ENCODE measurements at places on chromosomes 12 and 14.
A peak's percentile ranks its signal among the peaks of the same experiment; 100 is the strongest.

- no peaks in the 10 kb centered on the region for H3K27me3 ChIP-seq
- no peak for DNase-seq
- H3K4me3 ChIP-seq, result no peak overlapping the region
- H3K27ac ChIP-seq, result no peak overlapping the region
- H3K4me1 ChIP-seq, result peaks cover 6% of the 10 kb centered on the region
Observed at GRCh38 chr14:89564989-89565388, 148.0 kb upstream of the FOXN3 start.

DNA sequence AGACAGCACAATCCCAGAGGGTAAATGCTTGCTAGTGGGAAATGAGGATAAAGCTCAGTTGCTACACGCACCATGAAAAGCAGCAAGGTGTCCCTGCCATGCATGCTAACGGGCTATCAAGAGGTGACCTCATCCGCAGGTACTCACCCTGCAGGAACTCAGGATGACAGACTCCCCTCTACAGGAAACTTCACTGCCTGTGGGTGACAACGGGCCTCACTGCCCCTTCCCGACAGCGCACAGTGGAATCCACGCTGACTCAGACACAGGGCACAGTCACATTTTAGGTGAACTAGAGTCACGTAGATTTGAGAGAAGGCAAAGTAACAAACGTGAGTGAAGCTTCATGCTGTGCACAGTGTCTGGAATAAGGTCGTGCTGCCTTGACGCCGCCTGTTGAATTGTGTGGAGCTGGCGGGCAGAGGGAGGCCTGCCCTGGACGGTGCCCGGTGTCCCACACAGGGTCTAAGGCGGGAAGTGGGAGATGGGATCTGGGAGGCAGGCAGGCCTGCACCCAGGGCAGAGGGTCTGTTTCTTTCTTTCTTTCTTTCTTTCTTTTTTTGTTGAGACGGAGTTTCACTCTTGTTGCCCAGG lies 331.8 kb downstream of the TMEM132D start:
- no peak for DNase-seq
- H3K4me1 ChIP-seq, result no peaks in the 10 kb centered on the region
- H3K27ac ChIP-seq, result no peak overlapping the region
- H3K36me3 ChIP-seq, result no peaks in the 10 kb centered on the region

DNA sequence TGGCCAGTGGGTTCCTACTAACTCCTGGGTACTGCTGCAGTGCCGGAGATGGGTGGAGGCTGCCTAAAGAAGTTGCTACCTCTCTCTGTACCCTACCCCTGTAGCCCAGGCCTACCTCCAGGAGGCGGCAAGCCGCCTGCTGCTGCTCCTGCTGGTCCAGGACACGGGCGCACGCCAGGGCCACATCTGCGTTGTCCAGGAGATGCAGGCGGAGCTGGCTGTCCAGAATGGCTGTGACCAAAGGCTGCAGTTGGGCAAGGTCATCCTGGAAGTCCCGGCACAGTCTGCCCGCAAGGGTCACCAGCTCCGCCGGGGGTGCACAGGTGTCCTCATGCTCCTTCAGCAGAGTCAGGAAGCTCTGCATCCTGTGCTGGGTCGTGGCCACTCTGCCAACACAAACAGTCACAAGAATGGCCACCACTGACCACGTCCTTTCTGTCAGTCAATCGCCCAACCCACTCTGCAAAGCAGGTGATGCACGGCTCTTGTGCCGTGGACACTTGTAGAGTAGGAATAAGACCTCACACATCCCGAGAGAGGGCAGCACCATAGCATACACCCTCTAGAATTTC lies 1.6 kb downstream of the ANHX start:
- H3K27me3 ChIP-seq, result no peaks in the 10 kb centered on the region
- no peak overlapping the region for H3K27ac ChIP-seq
- no peak overlapping the region for H3K4me3 ChIP-seq

GRCh38 chr14:99995700-99996356 lies 69.4 kb upstream of the EVL start:
- H3K4me1 ChIP-seq, result no peaks in the 10 kb centered on the region
- no peak for DNase-seq
- H3K4me3 ChIP-seq, result no peak overlapping the region
- H3K27ac ChIP-seq, result no peak overlapping the region

DNA sequence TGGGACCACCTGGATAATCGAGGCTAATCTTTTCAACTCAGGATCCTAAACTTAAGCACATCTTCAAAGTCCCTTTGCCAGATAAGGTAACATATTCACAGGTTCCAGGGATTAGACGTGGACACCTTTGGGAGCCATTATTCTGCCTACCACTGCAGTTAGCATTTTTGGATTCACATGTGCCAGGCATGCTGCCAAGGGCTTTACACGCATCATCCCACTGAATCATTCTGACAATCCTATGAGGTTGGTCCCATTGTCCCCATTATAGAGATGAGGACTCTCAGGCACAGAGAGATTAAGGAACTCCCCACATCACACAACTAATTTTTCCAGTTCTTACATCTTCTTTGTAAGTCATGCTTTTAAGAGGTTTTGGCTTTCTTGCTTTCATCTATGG lies 34.5 kb downstream of the RTN1 start:
- no peak overlapping the region for H3K27ac ChIP-seq
- no peak for DNase-seq
- no peaks in the 10 kb centered on the region for H3K4me1 ChIP-seq
- H3K4me3 ChIP-seq, result no peak overlapping the region

GRCh38 chr14:87547536-87547935 lies 445.4 kb downstream of the GALC start:
- DNase-seq, result no peak
- no peak overlapping the region for H3K4me3 ChIP-seq
- no peaks in the 10 kb centered on the region for H3K27me3 ChIP-seq
- H3K4me1 ChIP-seq, result no peaks in the 10 kb centered on the region
- no peak overlapping the region for H3K27ac ChIP-seq

DNA sequence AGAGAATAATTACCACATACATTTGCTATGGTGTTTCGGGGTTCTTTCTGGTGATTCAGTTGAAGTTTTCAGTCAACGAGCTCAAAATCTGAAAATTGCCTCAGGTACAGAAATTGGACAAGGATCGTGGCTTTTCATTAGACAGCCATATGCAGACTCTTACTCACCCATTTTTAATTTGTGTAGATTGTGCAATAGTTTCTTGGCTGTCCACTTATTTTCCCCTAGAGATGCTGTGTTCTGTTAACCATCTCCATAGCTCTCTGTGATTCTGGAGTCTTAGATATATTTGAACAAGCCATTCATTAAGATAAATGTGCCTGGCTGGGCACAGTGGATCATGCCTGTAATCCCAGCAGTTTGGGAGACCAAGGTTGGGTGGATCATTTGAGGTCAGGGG lies 497.1 kb upstream of the RPL10L start:
- DNase-seq, result no peak
- H3K27ac ChIP-seq, result no peak overlapping the region
- no peak overlapping the region for H3K4me3 ChIP-seq
- no peaks in the 10 kb centered on the region for H3K36me3 ChIP-seq
- H3K27me3 ChIP-seq, result no peaks in the 10 kb centered on the region

DNA sequence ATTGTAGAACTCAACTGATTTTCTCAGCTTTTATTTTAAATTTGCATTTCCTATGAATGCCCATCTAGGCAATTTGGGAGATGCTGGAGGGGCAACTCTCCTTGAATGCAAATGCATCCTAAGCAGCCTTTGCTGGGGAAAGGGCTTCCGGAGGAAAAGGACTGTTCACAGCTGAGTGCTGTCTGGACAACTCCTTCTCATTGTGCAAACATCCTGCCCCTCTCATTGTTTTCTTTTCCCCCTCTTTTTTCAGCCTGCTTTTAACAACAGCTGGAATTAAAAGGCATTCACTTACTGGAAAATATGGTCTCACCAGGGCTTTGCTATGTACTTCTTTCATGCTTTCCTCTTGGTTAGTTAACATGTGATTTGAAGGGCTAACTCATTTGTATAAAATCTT lies 397.8 kb downstream of the FUT8 start:
- no peaks in the 10 kb centered on the region for H3K27me3 ChIP-seq
- no peak overlapping the region for H3K27ac ChIP-seq
- no peaks in the 10 kb centered on the region for H3K36me3 ChIP-seq
- H3K4me3 ChIP-seq, result no peak overlapping the region

- no peak overlapping the region for H3K4me3 ChIP-seq
- no peaks in the 10 kb centered on the region for H3K27me3 ChIP-seq
- peaks cover 48% of the 10 kb centered on the region for H3K4me1 ChIP-seq
- no peaks in the 10 kb centered on the region for H3K36me3 ChIP-seq
- no peak for DNase-seq
- peak overlapping the region; percentile 56 for H3K27ac ChIP-seq
Observed at GRCh38 chr14:95495076-95495475, 21.4 kb downstream of the SYNE3 start.

GRCh38 chr14:99595034-99595433 lies 9.0 kb downstream of the CCDC85C start:
- no peak overlapping the region for H3K4me3 ChIP-seq
- H3K36me3 ChIP-seq, result no peaks in the 10 kb centered on the region
- H3K27ac ChIP-seq, result no peak overlapping the region
- no peaks in the 10 kb centered on the region for H3K27me3 ChIP-seq

GRCh38 chr12:49017891-49018260 lies 700 bp downstream of the PRKAG1 start:
- DNase-seq, result no peak
- H3K4me1 ChIP-seq, result peaks cover 10% of the 10 kb centered on the region
- peak overlapping the region; percentile 90 for H3K4me3 ChIP-seq
- peak overlapping the region; percentile 90 for H3K27ac ChIP-seq

GRCh38 chr12:5160827-5161226 lies 117.1 kb downstream of the KCNA5 start:
- H3K27me3 ChIP-seq, result no peaks in the 10 kb centered on the region
- no peak overlapping the region for H3K27ac ChIP-seq
- DNase-seq, result no peak
- no peaks in the 10 kb centered on the region for H3K36me3 ChIP-seq

DNA sequence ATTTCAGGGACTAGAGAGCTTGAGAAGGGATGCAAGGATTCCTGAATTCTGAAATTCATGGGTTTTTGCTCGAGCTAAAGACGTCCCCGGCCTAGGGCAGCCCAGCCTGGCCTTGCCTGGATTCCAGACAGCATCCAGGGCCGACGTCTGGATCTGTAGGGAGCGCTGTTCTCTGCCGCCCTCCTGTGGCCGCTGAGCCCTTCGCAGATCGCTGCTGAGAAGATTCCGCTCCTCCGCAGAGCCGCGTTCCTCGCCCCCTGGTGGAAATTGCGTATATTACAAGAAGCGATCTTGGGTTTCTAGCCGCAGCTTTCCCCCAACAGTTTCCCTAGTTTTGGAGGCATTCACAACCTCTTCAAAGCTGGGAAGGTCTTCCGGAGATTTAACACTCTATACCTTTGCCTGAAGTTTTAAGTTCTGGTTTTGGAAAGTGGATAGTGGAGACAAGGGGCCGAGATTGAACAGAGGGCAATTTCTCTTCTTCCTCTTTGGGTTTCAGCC lies 5.1 kb downstream of the CISTR start:
- H3K36me3 ChIP-seq, result no peaks in the 10 kb centered on the region
- peaks cover 11% of the 10 kb centered on the region for H3K27me3 ChIP-seq
- no peak overlapping the region for H3K27ac ChIP-seq
- peak; percentile 70 for DNase-seq
- H3K4me3 ChIP-seq, result no peak overlapping the region

DNA sequence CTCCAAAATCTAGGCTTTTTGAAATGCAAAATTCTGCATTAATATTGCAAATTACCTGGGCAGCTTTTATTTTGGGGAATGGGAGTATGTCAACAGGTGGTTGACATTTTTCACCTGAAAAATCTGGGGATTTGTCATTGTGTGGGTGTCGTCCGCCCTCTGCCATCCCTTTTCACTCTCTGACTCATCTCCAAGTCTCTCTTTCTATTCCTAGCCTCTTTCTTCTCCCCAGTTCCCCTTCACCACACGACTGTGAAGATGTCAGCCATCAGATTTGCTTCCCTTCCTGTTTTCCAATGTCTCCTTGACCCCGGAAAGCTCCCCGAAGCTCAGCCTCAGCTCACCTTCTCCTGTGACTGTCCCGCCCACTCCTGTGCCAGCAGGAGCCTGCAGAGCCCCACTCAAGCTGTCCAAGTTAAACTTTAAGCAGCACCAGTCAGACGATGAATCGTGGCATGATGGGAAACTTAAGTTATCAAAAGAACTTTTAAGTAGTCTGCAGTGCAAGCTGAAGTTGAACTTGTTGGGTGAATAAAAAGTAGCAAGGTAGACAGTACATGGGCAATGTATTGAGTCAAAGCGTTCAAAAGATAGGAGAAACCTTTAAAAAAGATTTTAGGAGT lies 590.2 kb downstream of the VRK1 start:
- no peak overlapping the region for H3K4me3 ChIP-seq
- H3K27ac ChIP-seq, result no peak overlapping the region
- no peaks in the 10 kb centered on the region for H3K27me3 ChIP-seq
- DNase-seq, result no peak
- H3K36me3 ChIP-seq, result no peaks in the 10 kb centered on the region

GRCh38 chr14:53793790-53794505 lies 162.7 kb downstream of the BMP4 start:
- H3K27ac ChIP-seq, result no peak overlapping the region
- no peaks in the 10 kb centered on the region for H3K36me3 ChIP-seq
- H3K4me1 ChIP-seq, result no peaks in the 10 kb centered on the region

- no peak overlapping the region for H3K27ac ChIP-seq
- no peak overlapping the region for H3K4me3 ChIP-seq
- DNase-seq, result no peak
- no peaks in the 10 kb centered on the region for H3K27me3 ChIP-seq
Observed at GRCh38 chr12:131854861-131855476, 26.8 kb downstream of the MMP17 start.

DNA sequence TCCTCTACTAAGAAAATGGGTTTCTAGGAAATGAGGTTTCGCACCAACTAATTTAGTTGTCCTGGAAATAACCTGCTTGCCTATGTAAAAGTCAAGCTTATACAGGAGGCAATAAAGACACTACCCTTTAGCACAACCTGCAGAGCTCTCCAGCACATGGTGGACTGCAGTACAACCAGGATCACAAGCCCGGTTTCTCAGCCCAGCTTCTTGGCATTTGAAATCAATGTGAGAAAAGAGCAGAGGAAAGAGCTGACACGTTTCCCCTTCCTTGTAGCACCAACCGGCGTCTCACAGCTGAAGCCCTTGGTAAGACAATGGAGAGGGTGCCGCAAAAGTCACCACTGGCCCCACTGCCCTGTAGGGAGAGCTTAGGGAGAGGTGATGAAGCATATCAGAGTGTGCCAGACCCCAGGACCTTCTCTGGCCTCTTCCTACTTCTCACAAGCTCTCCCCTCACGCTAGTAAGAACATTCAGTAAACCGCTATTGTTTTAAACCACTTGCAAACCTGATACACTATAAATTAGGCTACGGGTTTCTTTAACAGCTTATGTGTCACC lies 8.6 kb downstream of the SPTLC2 start:
- H3K27me3 ChIP-seq, result no peaks in the 10 kb centered on the region
- H3K27ac ChIP-seq, result no peak overlapping the region
- no peaks in the 10 kb centered on the region for H3K4me1 ChIP-seq
- H3K36me3 ChIP-seq, result no peaks in the 10 kb centered on the region

- H3K4me1 ChIP-seq, result peaks cover 15% of the 10 kb centered on the region
- no peaks in the 10 kb centered on the region for H3K27me3 ChIP-seq
- DNase-seq, result no peak
- H3K27ac ChIP-seq, result no peak overlapping the region
Observed at GRCh38 chr12:104649217-104649824, 192.6 kb downstream of the CHST11 start.
